COLO829 (cell line): ENCODE measurements at places on chromosomes 1 and 21.

DNA sequence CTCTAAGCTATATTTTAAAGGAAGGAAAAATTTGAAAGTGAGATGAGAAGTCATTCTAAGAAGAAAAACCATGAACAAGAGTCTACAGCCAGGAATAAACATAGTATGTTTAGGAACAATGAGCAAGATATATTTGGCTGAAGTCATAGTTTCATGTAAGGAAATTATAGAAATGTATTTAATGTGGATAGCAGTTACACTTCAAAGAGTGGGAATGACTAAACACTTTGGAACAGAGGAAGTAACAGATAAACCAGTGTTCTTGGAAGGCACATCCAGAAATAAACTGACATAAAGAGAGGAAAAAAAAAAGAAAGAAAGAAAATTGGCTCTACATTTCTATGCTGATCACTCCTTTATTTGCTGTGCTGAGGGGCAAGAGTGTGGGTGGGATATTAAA lies 18.0 kb downstream of the C8A start:
- peak; percentile 28 for DNase-seq

GRCh38 chr21:26961698-26962097 lies 5.2 kb downstream of the ADAMTS5 start:
- no peak for DNase-seq

DNA sequence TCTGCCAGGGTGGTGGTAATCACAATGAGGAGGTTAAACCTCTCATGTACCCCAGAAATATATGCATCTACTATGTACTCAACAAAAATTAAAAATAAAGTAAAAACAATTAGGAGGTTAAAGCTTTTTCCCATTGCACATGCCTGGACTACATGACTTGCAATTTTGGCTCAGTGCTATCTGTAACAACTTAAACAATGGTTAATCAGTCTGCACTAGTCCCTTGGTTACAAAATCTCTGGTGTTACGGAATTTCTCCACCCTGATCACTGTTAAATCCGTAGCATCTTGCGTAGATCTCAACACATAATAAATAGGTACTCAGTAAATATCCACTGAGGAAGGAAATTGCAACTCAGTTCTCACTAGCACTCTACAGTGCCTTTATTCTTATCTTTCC lies 66.5 kb downstream of the SDCCAG8 start:
- no peak for DNase-seq

GRCh38 chr1:226480461-226480860 lies 68.1 kb upstream of the STUM start:
- no peak for DNase-seq

- peak; percentile 3 for DNase-seq
Observed at GRCh38 chr1:190619724-190620123, 142.1 kb upstream of the BRINP3 start.

GRCh38 chr1:228059634-228060457 lies 22.7 kb upstream of the ARF1 start:
- no peak for DNase-seq

- no peak for DNase-seq
Observed at GRCh38 chr21:29359718-29360117, 61.0 kb downstream of the BACH1 start.

DNA sequence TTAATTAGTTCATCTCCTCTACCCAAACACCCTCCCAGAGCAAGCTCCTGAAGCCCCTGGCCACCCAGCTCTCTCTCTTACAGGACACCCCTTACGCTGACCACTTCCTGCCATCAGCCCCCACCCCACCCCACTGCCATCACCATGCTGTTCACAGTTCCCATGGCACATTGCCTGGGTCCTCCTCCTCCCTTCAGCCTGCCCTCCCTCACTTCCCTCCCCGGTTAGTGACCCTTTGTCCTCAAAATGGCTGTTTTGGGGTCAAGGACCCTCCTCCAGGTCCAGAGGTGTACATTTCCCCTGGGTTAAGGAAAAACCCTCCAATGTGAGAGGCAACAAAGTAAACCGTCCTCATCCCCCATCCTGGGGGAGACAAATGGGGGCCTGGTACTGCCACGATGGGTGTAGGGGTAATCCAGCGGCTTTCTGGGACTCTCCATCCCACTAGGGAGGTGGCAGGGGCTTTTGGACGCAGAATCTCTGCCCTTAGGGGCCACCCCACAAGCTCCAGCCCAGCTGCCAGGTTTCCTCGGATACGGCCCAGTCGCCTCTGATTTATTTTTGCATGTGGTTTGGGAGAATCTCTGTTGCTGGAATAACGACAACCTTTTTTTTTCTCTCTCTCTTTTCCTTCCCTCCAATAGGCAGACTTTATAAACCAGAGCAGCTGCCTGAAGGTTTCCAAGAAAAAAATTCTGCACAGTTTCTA lies 8.5 kb downstream of the CAMK2N1 start:
- no peak for DNase-seq

- DNase-seq, result no peak
Observed at GRCh38 chr1:157274698-157275534, 136.7 kb upstream of the ETV3 start.
